ENCODE measurements at places on chromosomes 6 and 20.

GRCh38 chr6:152270301-152270925 lies 366.7 kb downstream of the SYNE1 start:
- DNase-seq = no peak

- DNase-seq = no peak
Measured at GRCh38 chr6:161418463-161418945, 144.6 kb upstream of the AGPAT4 start.

- no peak for DNase-seq
Measured at GRCh38 chr6:5672581-5673011, 334.1 kb downstream of the NRN1 start.

- DNase-seq = no peak
Measured at GRCh38 chr6:25534942-25535631, 116.9 kb upstream of the SCGN start.

GRCh38 chr6:165823609-165824326 lies 160.7 kb upstream of the PDE10A start:
- no peak for DNase-seq

Measured in stimulated activated CD4-positive, alpha-beta T cell treated with anti-CD3 and anti-CD28 coated beads, Interleukin-1b, Interleukin-23, amount 100 ng/mL, for 48 hours (primary cell).